ENCODE measurements at places on chromosomes 16 and 17.

GRCh38 chr17:976312-976711 lies 3.3 kb downstream of the NXN start:
- DNase-seq, result no peak

DNA sequence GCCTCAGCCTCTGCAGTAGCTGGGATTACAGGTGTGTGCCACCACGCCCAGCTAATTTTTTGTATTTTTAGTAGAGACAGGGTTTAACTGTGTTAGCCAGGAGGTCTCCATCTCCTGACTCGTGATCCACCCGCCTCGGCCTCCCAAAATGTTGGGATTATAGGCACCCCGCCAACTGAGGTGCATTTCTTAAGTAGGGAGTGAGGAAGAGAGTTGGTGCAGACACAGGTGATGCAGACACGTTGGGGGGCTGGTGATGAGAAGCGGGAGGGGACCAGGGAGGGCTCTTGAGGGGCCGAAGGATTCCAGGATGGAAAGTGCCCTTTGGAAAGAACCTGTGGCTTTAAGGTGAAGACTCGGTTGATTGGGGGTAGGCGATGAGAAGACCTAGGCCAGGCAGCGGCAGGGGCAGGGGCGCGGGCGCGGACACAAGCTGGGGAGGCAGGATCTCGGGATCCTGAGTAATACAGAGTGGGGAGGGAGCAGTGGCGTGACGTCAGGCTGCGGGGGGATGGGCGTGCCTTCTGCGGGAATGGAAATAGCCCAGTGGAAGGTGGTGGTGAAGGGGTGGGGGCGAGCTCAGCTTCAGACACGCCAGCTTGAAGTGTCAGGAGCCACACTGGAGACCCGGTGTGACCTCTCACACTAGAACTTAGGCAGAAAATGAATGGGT lies 2.5 kb upstream of the ATP6V0C start:
- no peak for DNase-seq

- DNase-seq, result no peak
These were observed 8.5 kb downstream of the MMP28 start for GRCh38 chr17:35786941-35787432.

- DNase-seq, result no peak
These were observed 47.3 kb downstream of the RTN4RL1 start for GRCh38 chr17:1977583-1978395.

DNA sequence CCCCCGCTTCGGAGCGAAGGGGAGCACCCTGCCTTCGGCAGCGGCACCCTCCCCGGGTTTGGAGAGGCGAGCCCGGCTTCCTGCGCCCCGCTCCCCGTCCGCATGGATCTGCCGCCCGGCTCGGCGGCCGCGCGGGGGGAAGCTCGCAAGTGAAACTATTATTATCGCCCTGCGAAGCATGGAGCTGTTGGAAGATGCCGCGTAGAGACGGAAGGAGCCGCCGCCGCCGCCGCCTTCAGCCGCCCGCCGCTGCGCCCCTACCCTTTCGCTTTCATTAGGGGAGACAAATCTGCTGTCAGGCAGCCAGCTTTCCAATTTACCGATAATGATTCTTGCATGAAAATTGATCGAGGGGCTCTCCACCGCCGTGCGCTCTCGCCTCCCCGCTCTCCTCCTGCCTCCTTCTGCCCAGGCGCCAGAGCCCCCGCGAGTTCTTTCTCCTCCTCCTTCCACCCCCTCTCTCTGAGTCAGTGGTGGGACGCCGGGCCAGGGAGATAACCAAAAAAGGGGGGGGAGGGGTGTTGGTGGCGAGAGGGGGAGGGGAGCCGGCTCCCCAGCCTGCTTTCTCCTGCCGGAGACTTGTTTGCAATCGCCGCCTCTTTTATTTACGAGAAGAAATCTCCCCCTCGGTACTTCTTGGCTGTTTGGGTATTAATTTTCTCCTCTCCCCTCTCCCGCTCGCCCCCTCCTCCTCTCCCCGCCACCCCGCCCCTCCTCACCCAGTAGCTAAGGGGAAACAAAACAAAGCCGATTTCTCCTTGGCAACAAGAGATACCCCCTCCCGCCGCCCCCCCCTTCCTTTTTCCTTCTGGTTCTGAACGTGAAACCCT lies 58.0 kb upstream of the GSE1 start:
- DNase-seq, result peak; percentile 69

- peak; percentile 23 for DNase-seq
These were observed at the start of gene PYDC1 for GRCh38 chr16:31216422-31217135. PYDC1 (minus strand) TSS chr16:31217135; CDS start chr16:31217028, 107 bp downstream.

- DNase-seq, result no peak
These were observed 116.5 kb downstream of the PARN start for GRCh38 chr16:14513389-14514107.

- DNase-seq, result peak; percentile 86
These were observed 15.3 kb downstream of the KSR1 start for GRCh38 chr17:27471321-27472269.

- DNase-seq, result no peak
These were observed 71.3 kb downstream of the AMFR start for GRCh38 chr16:56354016-56354415.

DNA sequence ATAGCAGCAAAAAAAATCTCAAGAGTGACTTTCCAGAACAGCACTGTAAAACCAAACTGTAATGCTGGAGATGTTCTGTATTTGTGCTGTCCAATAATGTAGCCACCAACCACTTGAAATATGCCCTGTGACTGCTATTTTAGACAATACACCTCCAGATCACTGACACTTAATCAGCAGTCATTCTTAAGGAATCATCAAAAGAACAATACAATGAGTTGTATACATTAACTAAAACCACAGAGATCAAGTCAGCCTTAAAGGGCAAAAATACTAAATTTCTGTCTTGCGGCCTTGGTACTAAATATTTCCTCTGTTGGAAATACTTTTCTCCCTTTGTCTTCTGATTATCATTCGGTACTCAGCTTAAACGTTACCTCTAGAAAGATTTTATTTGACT lies 33.6 kb upstream of the ANKFY1 start:
- no peak for DNase-seq

- DNase-seq, result no peak
These were observed 161.3 kb downstream of the WSCD1 start for GRCh38 chr17:6231465-6231864.
